Dermis blood vessel endothelial cell (primary cell): ENCODE measurements at places on chromosomes 3 and 15. TPM values are rescaled to one million over a fixed set of nuclear protein-coding genes. Genes with fewer than 3 reads are reported as not detected.

Gene ANKUB1
- total RNA-seq = not detected in 2 replicates

Gene CCDC191
- total RNA-seq = 1.3 and 3.2 TPM in 2 replicates

Gene ZNF106
- 46.3 and 58.3 TPM in 2 replicates for total RNA-seq

Gene LNP1
- total RNA-seq = 0.51 and 1.1 TPM in 2 replicates

Gene ALDH1L1
- total RNA-seq = not detected in 2 replicates

Gene CSTA
- not detected in 2 replicates for total RNA-seq

Gene MUSTN1
- not detected in 2 replicates for total RNA-seq

Gene POPDC2
- 0.33 and 1.7 TPM in 2 replicates for total RNA-seq

Gene ECE2
- not detected in 2 replicates for total RNA-seq

Gene RLBP1
- not detected in 2 replicates for total RNA-seq

Gene CGGBP1
- 74.4 and 83.5 TPM in 2 replicates for total RNA-seq

Gene ST8SIA2
- total RNA-seq = under 0.01 TPM in 1 of 2 replicates, not detected in the other

Gene SEC61A1
- total RNA-seq = 232 and 339 TPM in 2 replicates

Gene C15orf62
- 1.0 and 2.1 TPM in 2 replicates for total RNA-seq

Gene CPLX3
- not detected in 2 replicates for total RNA-seq

Gene IQCH
- total RNA-seq = 1.4 and 1.7 TPM in 2 replicates

Gene BRPF1
- 24.8 and 29.3 TPM in 2 replicates for total RNA-seq

Gene PYGO1
- total RNA-seq = 0.19 and 0.51 TPM in 2 replicates

Gene ERICH6
- total RNA-seq = not detected in 2 replicates

Gene RPL4
- total RNA-seq = 1,741 and 3,818 TPM in 2 replicates

Gene SPINK8
- not detected in 2 replicates for total RNA-seq

Gene CCDC33
- 0.05 TPM in 1 of 2 replicates, not detected in the other for total RNA-seq

Gene TLR9
- total RNA-seq = under 0.01 TPM in 1 of 2 replicates, not detected in the other

Gene GCNT3
- total RNA-seq = 0.17 TPM in 1 of 2 replicates, not detected in the other

Gene CELF6
- 0.17 TPM in 1 of 2 replicates, not detected in the other for total RNA-seq

Gene TMEM207
- total RNA-seq = not detected in 2 replicates

Gene PARP14
- 135 and 161 TPM in 2 replicates for total RNA-seq

Gene CPNE4
- not detected in 2 replicates for total RNA-seq

Gene ROBO2
- total RNA-seq = not detected in 2 replicates

Gene KCNMB2
- total RNA-seq = not detected in 2 replicates

Gene GOLGA8G
- total RNA-seq = not detected in 2 replicates

Gene SCN11A
- under 0.01 TPM in 1 of 2 replicates, not detected in the other for total RNA-seq

Gene MINAR1
- total RNA-seq = 0.47 and 0.51 TPM in 2 replicates

Gene SRGAP3
- total RNA-seq = 3.4 and 7.1 TPM in 2 replicates

Gene SLCO2A1
- 4.9 and 10.7 TPM in 2 replicates for total RNA-seq

Gene RBSN
- total RNA-seq = 25.4 and 28.2 TPM in 2 replicates

Gene ACKR4
- total RNA-seq = 0.85 and 0.93 TPM in 2 replicates

Gene CD47
- total RNA-seq = 85.6 and 113 TPM in 2 replicates

Gene SAXO2
- 0.05 and 0.17 TPM in 2 replicates for total RNA-seq

Gene RHCG
- not detected in 2 replicates for total RNA-seq

Gene TEX55
- not detected in 2 replicates for total RNA-seq

Gene C3orf33
- 0.98 and 2.0 TPM in 2 replicates for total RNA-seq

Gene CRABP1
- not detected in 2 replicates for total RNA-seq

Gene CCRL2
- 5.1 and 5.7 TPM in 2 replicates for total RNA-seq

Gene C3orf49
- total RNA-seq = not detected in 2 replicates

Gene PRR23C
- total RNA-seq = not detected in 2 replicates

Gene MYO5C
- total RNA-seq = 26.7 and 44.2 TPM in 2 replicates

Gene ARHGEF3
- 12.1 and 20.8 TPM in 2 replicates for total RNA-seq

Gene RYR3
- 0.05 TPM in 1 of 2 replicates, not detected in the other for total RNA-seq

Gene PSTPIP1
- 0.23 and 0.51 TPM in 2 replicates for total RNA-seq

Gene DLL4
- total RNA-seq = 128 and 158 TPM in 2 replicates

Gene GREM1
- total RNA-seq = 0.47 and 1.2 TPM in 2 replicates

Gene PLA2G4E
- total RNA-seq = not detected in 2 replicates

Gene SEMA5B
- 0.05 TPM in 1 of 2 replicates, not detected in the other for total RNA-seq

Gene LRRIQ4
- not detected in 2 replicates for total RNA-seq
